EL (cell line): ENCODE measurements at places on chromosomes 7 and 10.
A peak's percentile ranks its signal among the peaks of the same experiment; 100 is the strongest.

DNA sequence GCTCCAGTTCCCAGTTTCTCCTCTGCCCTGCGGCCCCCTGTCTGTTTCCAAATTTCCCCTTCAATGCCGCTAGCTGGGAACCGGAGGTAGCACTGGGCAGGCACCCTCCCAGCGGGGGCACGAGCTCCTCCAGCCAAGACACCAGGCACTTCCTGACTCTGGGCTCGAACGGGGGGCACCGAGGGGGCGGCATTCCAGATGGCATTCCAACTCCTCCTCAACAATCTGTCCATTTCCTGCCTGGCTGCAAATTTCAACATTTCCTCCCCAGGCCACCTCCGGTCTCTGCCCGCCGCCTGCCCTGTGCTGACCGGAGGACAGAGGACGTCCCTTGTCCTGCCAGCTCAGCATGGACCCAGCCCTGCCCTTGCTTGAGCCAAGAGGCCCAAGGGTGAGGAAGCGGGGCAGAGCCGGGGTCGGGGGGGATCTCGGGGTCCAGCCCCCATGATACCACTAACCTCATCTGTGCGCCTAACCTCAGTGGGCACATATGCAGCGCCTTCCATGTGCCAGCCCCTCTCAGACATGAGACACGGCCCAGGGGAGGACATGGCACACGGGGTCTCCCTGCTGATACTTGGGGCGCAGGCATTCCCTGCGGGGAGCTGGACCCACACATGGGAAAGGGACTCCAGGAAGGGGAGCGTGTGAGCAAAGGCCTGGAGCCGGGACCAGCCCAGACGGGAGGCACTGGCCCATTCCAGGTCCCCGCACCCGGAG, 58.0 kb downstream of the PDGFA start:
- DNase-seq = peak; percentile 68

DNA sequence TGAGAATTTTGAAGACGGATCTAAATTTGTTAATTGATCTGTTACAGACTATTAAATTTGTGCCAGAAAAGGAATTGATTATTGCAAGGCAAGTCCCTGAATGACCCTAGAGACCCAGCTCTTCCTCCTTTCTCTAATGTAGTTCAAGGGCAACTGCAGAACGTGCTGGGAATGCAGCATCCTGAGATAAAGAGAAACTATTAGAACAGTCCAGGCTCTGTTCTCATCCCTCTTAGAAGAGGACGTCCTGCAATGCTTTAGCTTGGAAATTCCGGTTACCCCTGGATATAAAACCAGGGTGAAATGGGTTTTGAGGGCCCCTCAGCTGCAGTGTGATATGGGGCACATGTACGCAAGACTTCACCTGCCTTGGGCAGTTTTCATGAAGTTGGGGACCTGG, 67.3 kb downstream of the PTN start:
- DNase-seq = no peak

DNA sequence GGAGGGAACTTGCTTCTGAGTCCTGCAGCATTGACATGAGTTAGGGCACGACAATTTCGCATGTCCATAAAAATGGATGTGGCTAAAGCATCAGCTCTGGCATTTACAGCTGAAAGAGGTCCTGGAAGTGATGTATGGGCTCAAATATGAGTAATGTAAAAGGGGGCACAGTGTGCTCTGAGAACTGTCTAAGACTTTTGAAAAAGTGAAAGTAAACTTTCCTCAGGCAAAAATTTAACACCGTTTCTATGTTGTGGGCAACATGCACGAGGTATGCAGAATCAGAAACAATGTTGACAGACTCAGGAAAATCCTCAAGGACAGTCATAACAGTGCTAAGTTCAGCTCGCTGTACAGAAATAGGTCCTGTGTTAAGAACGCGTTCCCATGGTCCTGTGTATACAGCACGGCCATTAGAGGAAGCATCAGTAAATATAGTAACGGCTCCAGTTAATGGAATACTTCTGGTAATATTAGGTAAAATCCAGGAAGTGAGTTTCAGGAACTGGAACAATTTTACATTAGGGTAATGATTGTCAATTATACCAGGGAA, 37.9 kb upstream of the AKR1C2 start:
- DNase-seq = no peak

DNA sequence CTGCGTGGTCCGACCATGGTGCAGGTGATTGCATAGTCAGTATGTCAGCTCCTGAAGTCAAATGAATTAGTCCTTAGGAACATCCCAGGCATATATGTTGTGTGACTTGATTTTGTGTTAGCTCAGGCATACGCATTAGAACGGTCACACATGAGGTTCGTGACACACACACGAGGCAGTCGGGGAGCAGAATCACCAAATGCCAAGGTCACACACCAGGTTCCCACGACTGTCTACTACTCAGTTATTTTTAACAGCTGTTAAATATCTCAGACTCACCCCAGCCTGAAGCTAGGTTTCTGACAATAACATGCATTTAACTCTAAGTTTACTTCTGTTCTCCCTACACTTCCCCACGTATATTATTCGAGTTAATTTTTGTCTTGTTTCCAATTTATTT, 54.8 kb downstream of the DYNC2I1 start:
- DNase-seq = no peak

DNA sequence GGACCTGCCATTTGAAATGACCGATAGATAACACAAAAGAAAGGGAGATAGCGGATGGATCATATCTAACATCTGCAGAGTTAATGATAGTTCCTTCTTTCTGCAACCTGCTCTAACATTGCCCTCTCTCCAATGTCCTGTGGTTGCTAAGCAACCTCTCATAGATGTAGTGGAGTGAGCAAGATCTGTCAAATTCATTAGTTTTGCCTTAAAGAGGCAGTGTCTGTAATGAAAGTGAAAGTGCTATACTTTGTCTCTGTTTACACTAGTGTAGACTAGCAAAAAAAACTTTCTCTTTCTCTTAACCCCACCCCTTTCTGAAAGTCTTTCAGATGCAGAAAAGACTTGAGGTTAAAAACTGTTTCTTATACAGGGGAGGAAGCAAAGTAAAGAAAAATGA, 1196.9 kb downstream of the SORCS3 start:
- peak; percentile 12 for DNase-seq

DNA sequence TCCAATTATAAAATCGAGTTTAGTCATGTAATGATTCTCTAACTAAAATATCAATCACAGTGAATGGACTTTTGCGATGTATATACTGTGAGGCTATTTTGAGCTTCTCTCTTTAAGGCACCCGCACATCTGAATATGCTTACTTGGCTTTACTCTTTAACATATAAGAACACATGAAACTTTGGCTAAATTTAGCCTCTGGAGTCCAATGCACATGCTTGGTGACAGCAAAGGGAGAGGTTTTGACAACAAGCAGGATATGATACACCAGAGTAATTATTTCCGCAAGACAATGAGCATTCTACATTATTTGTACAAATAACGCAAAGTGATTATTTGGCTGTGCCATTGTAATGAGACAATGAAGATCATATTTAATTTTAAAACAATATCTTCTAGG, 72.4 kb downstream of the ARID5B start:
- DNase-seq = no peak

- DNase-seq = peak; percentile 26
Measured at GRCh38 chr7:123748171-123748733, 551 bp downstream of the WASL start.

- DNase-seq = no peak
Measured at GRCh38 chr10:48249004-48249762, 25.3 kb downstream of the FRMPD2 start.

GRCh38 chr10:93723153-93723552, 20.8 kb upstream of the FRA10AC1 start:
- DNase-seq = no peak

GRCh38 chr10:52436664-52437063, 122.6 kb downstream of the DKK1 start:
- DNase-seq = no peak

GRCh38 chr10:5198386-5198785, 1.7 kb downstream of the AKR1C4 start:
- peak; percentile 34 for DNase-seq

DNA sequence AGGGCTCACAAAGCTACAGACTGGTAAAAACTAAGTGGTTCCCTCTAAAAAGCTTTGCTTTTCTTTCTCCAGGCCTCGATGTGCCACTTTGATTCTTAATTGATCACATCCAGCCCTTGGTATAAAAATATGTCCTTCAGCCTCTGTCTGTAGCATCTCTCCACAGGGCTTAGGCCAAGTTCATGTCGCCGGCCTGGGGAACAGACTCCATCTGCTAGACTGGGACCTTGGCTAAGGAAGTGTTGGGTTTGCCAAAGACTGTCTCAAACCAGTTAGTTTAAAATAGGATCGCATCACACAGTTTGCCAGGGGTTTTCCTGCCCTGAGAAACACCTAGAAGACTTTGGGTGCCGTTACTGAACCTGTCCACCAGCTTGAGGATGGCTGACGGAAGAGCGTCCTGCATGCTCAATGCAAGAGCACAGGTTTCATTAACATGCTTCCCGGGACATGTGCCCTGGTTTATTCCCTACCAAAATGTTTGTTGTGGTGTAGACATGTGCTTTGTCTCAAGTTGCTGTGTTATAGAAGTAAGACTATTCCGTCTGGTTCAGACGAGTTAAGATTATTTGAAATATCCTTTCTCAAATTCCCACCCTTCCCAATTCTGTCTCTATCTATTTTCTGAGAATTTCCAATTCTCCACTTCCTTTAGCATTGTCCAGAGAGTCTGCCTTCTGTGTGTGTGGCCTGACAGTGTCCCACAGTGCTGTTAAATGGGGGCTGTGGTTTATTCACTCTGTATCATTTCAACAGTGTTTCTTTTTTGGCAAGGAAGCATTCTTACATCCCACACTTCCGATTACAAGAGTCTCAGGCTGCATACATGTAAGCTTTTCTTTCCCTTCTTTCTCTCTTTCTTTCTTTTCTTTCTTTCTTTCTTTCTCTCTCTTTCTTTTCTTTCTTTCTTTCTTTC, 334.7 kb downstream of the INHBA start:
- no peak for DNase-seq

GRCh38 chr7:131354390-131354789, 26.7 kb downstream of the MKLN1 start:
- peak; percentile 4 for DNase-seq

DNA sequence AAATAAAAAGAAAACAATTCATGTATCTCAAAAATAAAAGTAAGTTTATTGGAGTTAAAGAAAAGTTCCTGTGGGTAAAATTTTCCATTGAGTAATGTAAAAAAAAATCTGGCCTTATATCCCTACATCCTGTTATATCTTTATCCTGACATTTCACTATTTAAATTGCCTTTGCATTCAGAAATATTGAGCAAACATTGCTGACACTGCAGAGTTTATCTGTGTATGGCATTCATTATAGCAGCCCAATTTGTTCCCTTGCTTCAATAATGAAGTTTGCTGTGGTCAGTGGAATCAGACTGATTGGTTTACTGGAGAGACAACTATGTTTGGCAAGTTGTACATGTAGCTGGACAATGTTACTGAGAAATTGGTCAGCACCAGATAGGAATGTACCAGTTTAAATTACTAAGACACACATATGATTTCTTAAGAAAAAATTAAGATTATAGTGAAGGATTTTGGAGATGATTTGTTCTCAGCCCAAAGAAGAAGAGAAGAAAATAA, 271.7 kb downstream of the ANKRD7 start:
- no peak for DNase-seq

DNA sequence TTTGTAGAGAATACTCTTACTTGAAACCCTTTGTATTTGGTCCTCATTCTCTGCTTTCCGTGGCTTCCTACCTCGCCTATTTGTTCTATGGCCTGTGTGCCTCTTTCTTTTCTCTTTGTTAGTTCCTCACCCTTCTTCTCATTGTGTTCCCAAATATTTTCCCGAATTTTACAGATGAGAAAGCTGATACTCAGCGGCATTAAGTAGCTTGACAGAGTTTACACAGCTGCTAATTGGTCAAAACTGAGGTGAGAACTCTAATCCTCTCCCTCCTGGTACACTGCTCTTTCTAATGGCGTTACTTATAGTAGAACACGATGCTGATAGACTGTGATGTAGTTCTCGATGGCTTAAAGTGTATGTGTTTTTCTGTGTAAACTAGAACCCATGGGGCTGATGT, 80.7 kb upstream of the HDAC9 start:
- no peak for DNase-seq

GRCh38 chr10:3803295-3803926, 18.4 kb upstream of the KLF6 start:
- DNase-seq = no peak

- no peak for DNase-seq
Measured at GRCh38 chr7:121558288-121558687, 162.2 kb upstream of the FAM3C start.

DNA sequence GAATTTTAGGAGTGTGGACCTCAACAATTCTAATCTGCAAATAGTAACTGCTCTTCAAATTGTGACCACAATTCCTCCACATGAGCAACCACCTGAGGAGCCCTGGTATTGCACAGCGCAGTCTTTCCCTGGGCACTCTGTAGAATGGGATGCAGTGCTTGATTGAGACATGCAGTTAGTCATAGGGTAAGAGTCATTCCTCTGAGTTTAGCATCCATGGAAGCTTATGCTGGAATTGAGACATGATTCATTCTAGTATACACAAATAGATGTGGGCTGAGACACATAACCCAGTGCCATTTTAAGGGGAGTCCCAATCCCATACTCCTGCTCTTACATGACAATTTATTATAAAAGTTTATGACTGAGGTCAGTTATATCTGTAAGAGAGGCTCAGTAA, 582.3 kb upstream of the CNTNAP2 start:
- DNase-seq = no peak

- DNase-seq = peak; percentile 43
Measured at GRCh38 chr7:36473454-36474282, 84.0 kb downstream of the ANLN start.

DNA sequence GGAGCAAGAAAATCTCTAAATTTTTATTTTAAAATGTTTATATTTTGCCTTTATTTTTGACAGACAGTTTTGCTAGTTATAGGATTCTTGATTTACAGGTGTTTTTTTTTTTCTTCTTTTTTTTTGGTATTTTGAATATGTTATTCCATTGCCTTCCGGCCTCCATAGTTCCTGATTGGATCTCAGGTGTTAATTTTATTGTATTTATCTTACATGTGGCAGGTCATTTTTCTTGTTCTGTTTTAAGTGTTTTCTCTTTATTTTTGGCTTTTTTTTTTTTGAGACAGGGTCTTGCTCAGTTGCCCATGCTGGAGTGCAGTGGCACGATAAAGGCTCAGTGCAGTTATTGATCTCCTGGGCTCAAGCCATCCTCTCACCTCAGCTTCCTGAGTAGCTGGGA, 73.9 kb downstream of the MLLT10 start:
- no peak for DNase-seq

- no peak for DNase-seq
Measured at GRCh38 chr7:48089046-48090003, at the start of gene UPP1. Gene UPP1 (plus strand): TSS chr7:48089265. CDS start chr7:48094784, 5,519 bp downstream.

- no peak for DNase-seq
Measured at GRCh38 chr10:15353471-15354017, 17.5 kb downstream of the FAM171A1 start.
